ENCODE measurements at places on chromosomes 7 and 10.

DNA sequence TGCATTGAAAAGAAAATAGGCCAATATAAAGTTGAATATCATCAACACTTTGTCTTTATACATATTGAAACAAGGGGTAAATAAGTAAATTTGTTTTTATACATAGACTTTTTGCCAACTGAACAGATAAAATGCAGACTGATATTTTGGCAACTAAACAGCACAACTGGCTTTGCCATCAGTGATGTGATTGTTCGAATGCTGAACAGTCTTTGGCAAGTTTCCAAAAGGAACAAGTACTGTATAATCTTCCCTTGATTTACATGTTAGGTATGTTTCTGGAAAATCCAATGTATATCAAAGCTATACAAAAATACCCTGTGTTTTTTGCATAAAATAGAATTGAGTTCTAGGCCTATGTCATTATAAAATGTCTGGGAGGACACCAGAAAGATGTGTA lies 18.2 kb upstream of the ANKRD1 start:
- DNase-seq, result no peak

- DNase-seq, result no peak
Observed at GRCh38 chr7:118855290-118855689, 630.8 kb downstream of the ANKRD7 start.

DNA sequence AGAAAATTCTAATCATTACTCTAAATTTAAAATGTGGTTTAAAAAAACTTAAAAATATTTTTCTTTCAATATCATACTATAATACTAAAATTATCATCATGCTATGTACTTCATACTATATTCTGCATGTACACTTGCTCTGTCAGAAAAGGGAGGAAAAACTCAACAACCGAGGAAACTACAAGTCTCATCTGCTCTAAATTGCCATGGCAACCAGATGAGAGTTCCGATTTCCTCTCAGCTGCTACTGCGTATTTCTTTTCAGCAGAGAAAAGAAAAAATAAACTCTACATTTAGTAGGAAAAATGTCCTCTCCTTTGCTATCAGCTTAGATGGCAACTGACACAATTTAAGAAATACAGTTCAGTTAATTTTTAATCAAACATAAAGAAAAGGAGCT lies 178.9 kb downstream of the SRPK2 start:
- no peak for DNase-seq

DNA sequence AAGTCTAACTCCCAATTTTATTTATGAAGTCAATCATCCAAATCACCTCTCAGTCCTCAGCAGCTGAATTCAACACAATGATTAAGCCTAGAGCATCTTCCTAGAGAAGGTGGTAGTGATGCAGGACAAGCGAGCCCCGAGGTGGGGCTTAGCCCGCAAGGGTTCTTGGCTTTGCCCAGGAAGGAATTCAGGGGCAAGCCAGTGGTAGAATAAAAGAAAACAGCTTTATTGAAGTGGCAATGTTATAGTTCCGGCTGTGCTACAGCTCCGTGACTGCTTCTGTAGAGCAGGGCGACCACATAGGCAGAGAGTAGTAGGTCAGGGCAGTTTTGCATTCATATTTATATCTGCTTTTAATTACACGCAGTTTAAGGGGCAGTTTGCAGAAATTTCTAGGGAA lies 18.1 kb downstream of the IL2RA start:
- no peak for DNase-seq

DNA sequence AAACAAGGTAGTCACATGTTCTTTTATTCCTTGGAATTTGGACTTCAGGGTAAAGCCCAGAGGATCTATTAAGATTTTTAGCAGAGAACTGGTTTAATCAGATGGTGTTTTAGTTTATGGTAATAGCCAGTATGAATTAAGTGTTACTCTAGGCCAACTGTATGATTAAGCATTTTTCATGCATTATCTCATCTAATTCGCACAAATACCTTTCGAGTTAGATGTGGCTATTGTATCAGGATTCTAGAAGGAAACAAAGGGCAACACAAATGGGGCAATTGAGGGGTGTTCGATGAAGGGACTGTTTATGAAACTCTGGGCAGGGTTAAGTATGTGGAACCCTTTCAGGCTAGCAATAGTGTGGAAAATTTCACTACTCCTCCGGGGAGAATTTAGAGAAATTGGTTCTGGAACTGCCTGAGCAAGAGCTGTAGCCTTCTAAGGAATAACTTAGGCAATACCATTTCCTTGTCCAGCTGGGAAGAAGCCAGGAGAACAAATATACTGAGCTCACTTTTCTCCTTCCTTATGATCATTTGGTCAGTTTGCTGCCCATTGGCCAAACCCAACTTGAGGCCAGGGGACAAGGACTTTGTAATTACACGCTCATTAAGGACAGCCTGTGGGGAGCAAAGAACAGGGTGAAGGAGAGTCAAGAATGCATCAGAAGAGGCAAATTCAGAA lies 319.0 kb upstream of the FZD1 start:
- no peak for DNase-seq

DNA sequence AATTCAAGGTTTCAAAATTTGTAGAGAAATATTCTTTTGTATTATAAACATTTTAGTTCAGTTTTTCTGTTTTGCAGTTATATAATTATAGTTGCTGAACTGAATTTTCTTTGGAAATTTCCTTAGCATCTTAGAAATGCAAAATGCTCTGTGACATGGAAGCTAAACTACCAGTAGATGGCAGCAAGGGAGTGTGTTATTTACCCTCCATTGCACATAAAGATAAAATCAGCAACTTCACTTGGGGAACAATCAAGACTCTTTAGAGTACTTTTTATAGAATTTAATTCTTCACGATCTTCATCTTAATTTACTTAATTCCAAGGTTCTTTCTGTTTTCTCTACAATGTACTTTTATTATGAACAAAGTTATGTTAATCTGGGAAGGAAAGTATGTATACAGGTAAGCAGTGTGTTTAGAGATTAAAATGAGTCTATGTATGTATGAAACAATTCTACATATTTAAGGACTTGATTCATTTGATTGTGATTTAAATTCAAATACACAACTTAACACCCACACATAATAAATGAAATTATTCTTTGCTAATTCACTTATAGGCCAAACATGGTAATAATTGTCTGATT lies 404.2 kb downstream of the THSD7A start:
- DNase-seq, result no peak

DNA sequence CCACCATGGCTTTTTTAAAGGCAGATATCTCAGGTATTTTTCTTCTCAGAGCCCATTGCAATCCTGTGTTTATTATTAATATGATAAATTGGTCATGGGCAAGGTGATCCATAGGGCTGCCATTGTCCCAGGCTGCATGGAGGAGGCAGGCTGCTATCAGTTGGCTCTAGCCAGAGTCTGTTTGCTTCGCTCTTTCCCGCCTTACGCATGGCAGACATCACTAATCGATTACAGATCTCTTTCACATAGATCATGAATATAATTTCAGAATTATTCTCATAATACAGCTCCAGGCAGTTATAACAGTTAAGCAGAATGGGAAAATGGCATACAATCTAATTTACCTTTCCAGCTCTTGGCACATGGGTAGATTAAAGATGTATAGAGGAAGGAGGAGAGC lies 30.4 kb upstream of the HABP2 start:
- no peak for DNase-seq

- DNase-seq, result no peak
Observed at GRCh38 chr7:84191842-84192241, 2.7 kb downstream of the SEMA3A start.

DNA sequence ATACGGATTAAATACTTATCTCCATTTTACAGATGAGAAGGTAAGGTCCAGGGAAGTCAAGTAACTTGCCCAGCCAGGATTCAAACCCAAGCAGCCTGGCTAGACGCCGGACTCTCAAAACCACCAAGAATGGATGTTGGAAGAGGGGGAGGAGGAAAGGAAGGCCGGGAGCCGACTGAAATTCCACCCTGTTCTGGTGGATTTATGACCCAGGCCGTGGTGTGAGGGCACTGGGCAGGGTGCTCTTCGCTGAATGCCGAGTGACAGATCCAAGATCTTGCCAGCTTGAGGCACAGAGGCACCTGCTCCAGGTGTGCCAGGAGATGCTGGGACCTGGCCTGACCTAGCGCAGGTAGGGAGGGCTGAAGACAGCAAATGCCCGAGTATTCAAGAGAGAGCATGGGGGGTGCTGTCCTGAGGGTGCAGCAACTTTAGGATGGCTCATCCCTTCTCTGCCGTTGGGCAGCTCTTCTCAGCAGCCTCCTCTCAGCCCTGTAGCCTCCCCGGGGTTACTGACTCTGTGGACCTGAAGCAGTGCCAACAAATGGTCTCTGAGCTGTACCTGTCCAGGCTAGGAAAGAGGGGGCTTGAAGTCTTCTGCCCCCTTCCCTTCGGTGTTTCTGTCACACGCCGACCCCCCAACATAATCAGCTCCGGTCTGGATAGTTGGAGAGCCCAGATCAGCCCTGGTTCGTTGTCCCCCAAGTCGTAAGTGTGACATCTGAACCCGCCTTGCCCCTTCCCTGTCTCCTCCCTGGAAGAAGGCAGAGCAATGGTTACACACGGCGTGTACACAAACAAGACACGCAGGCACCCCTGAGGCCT lies 713 bp downstream of the LOXL4 start:
- no peak for DNase-seq

GRCh38 chr10:46553238-46554049 lies 3.0 kb downstream of the GPRIN2 start:
- DNase-seq, result no peak

- DNase-seq, result no peak
Observed at GRCh38 chr10:121608469-121609190, 10.4 kb upstream of the FGFR2 start.

GRCh38 chr10:127715782-127716378 lies 21.1 kb upstream of the FOXI2 start:
- no peak for DNase-seq

- DNase-seq, result no peak
Observed at GRCh38 chr7:8785081-8785480, 351.7 kb downstream of the NXPH1 start.

DNA sequence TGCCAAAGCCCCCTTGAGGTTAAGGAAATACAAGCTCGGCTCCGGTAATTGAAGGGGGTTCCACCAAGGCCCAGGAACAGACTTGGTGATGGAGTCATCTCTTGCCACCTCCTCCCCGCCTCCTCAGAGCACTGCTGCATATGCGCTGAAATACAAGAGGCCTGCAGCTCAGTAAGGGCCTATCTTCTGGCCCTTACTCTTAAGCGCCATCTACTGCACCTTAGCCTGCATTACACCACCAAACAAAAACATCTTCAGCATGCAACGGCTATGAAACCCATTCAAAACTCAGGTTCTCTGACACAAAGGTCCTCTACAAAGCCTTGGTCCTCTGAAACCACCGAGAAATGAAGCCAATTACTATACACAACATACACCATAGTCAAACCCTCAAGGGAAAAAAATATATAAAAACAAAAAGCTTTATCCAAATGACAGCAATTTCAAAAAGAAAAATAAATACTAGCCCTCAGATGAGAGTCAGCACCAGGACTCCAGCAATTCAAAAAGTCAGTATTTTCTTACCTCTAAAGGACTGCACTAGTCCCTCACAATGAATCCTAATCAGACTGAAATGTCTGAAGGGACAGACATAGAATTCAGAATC lies 176.8 kb upstream of the TBX20 start:
- no peak for DNase-seq

DNA sequence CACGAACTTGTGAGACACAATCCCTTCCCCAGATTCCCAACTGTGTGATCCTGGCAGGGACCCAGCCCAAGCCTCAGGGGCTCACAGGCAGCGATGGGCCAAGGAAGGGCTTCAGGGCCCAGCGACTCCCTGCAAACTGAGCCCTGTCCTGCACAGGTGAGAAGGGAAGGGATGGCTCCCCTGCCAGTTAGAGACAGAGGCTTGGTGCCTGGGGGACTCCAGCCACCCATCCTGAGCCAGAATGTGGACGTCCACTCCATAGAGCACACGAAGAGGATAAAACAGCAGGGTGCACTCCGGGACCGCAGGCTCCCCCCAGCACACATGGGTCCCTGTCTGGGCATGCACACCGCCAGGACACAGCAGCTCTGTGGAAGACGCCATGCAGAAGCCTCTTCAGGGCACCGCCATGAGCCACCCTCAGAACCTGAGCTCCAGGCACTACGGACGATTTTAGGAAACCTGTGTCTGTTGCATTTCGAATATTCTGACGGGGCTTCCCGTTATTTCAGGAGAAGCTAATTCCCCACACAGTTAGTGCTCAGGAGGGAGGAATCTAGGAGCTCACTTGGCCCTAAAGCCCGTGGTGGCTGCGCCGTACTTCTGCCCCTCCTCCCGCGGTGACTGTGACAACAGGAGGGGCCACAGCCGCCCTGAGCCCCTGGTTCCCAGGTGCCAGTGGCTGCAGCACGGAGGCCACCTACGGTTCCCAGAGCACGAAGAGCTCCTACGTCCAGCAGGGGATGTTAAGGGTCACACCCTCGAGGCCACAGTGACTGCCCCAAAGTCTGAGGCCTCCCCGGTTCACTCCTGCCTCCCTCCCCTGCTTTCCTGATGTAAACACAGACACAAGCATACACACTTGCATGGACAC lies 326.0 kb downstream of the PTPRN2 start:
- DNase-seq, result no peak

- DNase-seq, result no peak
Observed at GRCh38 chr7:69790977-69791724, 192.9 kb downstream of the AUTS2 start.

DNA sequence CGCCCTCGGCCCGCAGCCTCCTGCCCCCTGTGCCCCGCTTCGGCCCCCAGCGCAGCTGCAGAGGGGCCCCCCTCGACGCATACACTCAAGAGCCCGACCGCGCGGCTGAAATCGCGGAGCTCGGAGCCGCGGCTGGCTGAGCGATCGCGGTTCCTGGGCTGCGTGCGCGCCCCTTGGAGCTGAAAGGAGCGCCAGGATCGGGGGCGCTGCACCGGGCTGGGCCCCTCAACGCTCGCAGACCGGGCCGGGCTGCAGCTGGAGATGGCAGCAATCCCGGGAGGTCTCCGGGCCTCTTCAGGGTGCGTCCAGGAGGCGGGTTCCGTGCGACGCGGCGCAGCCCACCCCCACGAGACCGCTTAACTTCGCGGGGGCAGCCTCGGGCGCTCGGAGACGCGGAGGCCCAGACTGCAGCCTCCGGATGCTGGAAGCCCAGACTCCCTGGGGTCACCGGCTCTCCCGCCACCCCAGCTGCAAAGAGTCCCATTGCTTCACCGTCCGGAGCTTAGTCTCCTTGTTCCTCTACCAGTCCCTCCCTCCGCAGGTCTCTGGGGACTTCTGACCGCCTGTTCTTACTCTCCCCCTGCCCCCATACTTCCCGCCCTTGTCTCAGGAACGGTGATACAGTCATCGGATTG lies 73.0 kb upstream of the LRRC4 start:
- no peak for DNase-seq

GRCh38 chr10:92810934-92811532 lies 37.3 kb upstream of the EXOC6 start:
- DNase-seq, result no peak

DNA sequence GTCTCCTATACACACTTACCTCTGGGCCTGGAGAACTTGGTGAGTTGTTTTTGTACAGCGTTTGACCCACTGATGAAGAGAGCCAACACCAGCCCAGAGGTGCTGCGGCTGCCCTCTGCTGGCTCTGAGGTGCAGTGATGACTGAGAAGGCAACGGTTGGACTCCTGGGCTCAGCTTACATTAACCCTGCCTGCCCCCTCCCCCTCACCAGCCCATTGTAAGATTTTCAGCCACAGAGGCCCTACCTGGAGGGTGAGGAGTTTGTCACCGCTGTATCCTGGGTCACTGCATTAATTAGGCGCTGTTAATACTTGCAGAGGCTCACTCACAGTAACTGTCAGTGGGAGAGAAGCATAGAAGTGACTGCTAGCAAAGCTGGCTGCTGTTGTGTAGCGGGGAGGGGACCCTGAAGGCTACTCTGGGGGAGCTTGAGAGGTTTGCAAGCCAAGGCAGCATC lies 19.0 kb upstream of the ANKRD2 start:
- peak; percentile 47 for DNase-seq

- no peak for DNase-seq
Observed at GRCh38 chr10:130531312-130531711, 395.1 kb downstream of the GLRX3 start.

GRCh38 chr10:131817866-131818509 lies 82.8 kb upstream of the PPP2R2D start:
- no peak for DNase-seq
